Osteoblast (primary cell): ENCODE measurements at places on chromosomes 3 and 15.

DNA sequence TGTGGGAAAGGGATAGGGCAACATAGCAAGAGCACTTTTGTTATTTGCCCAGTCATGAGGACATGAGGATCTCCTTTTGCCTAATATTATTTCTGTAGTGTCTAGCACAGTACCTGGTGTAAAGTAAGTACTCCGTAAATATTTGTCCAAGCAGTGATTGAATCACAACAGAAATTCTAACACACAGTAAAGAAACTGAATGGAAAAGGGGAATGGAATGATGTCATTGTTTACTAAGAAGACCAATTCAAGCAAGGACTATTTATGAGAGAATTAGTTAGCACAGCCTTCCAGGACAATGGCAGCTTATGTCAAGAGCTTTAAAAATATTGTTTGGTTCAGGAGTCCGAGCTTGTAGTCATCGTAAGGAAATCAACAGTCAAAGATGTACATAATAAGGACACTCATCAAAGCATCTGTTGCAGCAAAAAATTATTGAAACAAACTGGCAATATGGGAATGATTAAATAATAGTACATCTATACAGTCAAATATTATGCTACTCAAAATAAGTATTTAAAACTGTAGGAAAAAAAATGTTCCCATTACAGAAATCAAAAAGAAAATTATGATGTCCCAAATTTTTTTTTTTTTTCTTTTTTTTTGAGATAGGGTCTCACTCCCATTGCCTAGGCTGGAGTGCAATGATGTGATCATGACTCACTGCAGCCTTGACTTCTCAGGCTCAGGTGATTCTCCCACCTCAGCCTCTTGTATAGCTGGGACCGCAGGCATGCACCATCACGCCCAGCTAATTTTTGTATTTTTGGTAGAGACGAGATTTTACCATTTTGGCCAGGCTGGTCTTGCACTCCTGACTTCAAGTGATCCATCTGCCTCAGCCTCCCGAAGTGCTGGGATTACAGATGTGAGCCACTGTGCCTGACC is 17.9 kb downstream of the CAPN7 start:
- no peaks in the 10 kb centered on the region for H3K4me1 ChIP-seq
- H3K36me3 ChIP-seq, result peaks cover 70% of the 10 kb centered on the region
- H3K27me3 ChIP-seq, result no peaks in the 10 kb centered on the region
- no peak overlapping the region for H3K4me3 ChIP-seq
- H3K27ac ChIP-seq, result no peak overlapping the region
- DNase-seq, result no peak

- no peak overlapping the region for H3K27ac ChIP-seq
- H3K27me3 ChIP-seq, result no peaks in the 10 kb centered on the region
- H3K4me1 ChIP-seq, result peaks cover 4% of the 10 kb centered on the region
- DNase-seq, result no peak
- H3K36me3 ChIP-seq, result no peaks in the 10 kb centered on the region
Observed at GRCh38 chr15:37041836-37042235, 58.5 kb downstream of the MEIS2 start.

GRCh38 chr15:96160800-96161199 is 169.7 kb upstream of the NR2F2 start:
- no peak overlapping the region for H3K27ac ChIP-seq
- H3K4me1 ChIP-seq, result no peaks in the 10 kb centered on the region
- DNase-seq, result no peak

DNA sequence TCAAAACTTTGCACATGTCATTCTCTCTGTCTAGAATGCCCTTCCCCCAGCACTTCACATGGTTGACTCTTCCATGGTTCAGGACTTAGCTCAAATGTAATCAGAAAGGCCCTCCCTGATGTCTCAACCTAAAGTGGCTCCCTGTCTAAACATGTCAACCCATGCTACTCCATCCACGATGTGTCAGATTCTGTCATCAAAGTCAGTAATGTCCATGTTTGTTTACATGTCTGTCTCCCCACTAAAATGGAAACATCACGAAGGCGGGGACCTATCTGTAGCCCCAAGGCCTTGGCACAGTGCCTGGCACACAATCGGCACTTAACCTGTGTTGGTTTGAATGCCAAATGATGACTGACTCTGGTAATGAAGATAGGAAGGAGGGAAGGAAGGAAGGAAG is 20.8 kb upstream of the SNTN start:
- no peak overlapping the region for H3K4me3 ChIP-seq
- no peaks in the 10 kb centered on the region for H3K4me1 ChIP-seq
- no peak for DNase-seq
- H3K27me3 ChIP-seq, result peaks cover 23% of the 10 kb centered on the region
- no peak overlapping the region for H3K27ac ChIP-seq
- no peaks in the 10 kb centered on the region for H3K36me3 ChIP-seq

- H3K36me3 ChIP-seq, result no peaks in the 10 kb centered on the region
- no peak for DNase-seq
- H3K27me3 ChIP-seq, result no peaks in the 10 kb centered on the region
- H3K4me1 ChIP-seq, result peaks cover 8% of the 10 kb centered on the region
Observed at GRCh38 chr3:115831864-115832263, 208.6 kb downstream of the GAP43 start.

DNA sequence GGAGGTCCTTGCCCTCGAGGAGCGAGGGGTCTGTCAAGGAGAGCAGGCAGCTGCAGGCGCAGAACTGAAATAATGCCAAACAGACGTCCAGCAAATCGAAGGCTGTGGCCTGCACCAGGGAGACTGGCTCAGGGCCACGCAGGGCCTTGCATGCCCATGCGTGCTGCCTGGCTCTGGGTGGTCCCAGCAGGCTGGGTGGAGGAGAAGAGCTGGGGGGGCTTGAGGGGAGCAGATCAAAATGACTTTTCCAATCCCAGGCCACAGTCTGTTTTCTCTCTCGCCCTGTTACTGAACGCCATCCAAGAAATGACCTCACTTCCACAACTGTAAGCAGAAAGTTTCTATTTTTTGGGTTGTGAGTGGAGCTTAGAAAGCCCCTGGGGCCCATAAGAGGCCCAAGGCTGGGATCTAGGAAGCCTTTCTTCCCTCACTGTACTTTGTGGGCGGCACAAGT is 96.9 kb upstream of the RPL32 start:
- H3K4me1 ChIP-seq, result peaks cover 28% of the 10 kb centered on the region
- no peak overlapping the region for H3K4me3 ChIP-seq
- H3K36me3 ChIP-seq, result peaks cover 17% of the 10 kb centered on the region

GRCh38 chr3:151305060-151305774 is 11.4 kb downstream of the GPR87 start:
- H3K27me3 ChIP-seq, result peaks cover under 1% of the 10 kb centered on the region
- no peaks in the 10 kb centered on the region for H3K36me3 ChIP-seq
- H3K4me3 ChIP-seq, result peak overlapping the region; percentile 18
- peak; percentile 92 for DNase-seq

DNA sequence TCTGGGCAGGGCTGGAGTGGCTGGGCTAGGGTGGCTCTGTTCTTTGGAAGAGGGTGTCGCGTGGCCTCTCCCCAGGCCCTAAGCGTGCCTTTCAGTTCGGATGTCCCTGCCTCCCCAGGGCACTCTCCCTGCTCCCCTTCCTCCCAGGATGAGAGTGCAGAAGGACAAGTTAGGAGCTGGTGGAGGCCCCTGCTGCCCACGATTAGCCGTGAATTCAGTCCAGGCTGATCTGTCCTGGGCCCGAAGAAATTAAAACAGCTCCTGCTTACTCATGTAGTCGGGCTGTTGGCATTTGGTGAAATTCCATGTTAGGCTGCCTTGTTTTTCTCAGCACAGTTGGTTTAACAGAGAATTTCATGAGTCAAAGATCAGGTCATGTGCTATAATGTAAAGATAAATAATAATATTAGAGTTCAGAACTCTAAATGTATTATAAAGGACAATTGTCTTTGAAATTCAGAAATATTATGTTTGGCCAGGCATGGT is 24.5 kb downstream of the NIPA1 start:
- DNase-seq, result peak; percentile 79
- no peak overlapping the region for H3K4me3 ChIP-seq
- H3K27ac ChIP-seq, result no peak overlapping the region
- no peaks in the 10 kb centered on the region for H3K27me3 ChIP-seq
- H3K36me3 ChIP-seq, result peaks cover 6% of the 10 kb centered on the region

GRCh38 chr3:182005219-182005618 is 293.5 kb downstream of the SOX2 start:
- H3K27me3 ChIP-seq, result no peaks in the 10 kb centered on the region
- H3K27ac ChIP-seq, result no peak overlapping the region
- H3K4me3 ChIP-seq, result no peak overlapping the region
- DNase-seq, result no peak
- no peaks in the 10 kb centered on the region for H3K4me1 ChIP-seq

DNA sequence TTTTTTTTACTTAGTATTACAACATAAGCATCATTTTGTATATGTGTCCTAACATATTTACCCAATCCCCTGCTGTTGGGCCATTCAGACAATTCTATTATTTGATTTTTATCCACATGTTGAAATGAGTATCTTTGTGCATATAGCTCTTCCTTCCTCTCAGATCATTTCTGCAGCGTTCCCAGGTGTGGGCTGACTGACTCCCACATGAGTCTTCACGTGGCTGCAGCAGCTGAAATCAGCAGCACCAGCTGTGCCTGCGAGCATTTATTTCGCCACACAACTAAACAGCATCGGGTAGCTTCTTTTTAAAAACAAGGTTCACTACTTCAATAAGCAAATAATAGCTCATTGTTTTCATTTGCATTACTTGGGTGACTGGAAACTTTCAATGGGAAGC is 44.5 kb upstream of the PDE8A start:
- no peak for DNase-seq
- no peak overlapping the region for H3K27ac ChIP-seq
- H3K36me3 ChIP-seq, result no peaks in the 10 kb centered on the region
- no peak overlapping the region for H3K4me3 ChIP-seq
- H3K27me3 ChIP-seq, result no peaks in the 10 kb centered on the region

- H3K27me3 ChIP-seq, result no peaks in the 10 kb centered on the region
- no peak overlapping the region for H3K27ac ChIP-seq
- no peak for DNase-seq
- H3K36me3 ChIP-seq, result peaks cover 8% of the 10 kb centered on the region
Observed at GRCh38 chr15:41797201-41797944, 23.1 kb downstream of the MAPKBP1 start.

- H3K4me1 ChIP-seq, result peaks cover 4% of the 10 kb centered on the region
- no peak overlapping the region for H3K27ac ChIP-seq
- H3K36me3 ChIP-seq, result no peaks in the 10 kb centered on the region
- peaks cover 33% of the 10 kb centered on the region for H3K27me3 ChIP-seq
- H3K4me3 ChIP-seq, result no peak overlapping the region
- no peak for DNase-seq
Observed at GRCh38 chr3:46383951-46384330, 13.2 kb downstream of the CCR5 start.

DNA sequence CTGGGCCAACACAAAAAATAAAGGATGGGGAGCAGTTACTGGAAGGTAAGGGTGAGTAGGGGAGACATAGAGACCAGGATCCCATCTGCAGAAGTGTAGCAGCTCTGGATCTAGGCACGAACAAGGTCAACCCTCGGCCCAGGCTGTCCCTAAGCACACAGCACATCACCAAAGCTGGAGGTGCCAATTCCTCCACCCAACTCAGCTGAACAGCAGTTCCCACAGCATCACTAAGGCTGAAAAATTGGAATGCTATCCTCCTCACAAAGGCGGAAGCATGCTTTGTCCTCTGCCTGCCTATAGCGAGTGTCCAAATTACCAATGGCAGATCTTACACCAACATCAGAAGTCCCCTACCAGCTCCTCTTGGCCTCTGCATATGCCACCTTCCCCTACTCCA is 33.9 kb downstream of the OSBPL10 start:
- no peak overlapping the region for H3K4me3 ChIP-seq
- no peaks in the 10 kb centered on the region for H3K36me3 ChIP-seq
- no peak overlapping the region for H3K27ac ChIP-seq
- DNase-seq, result no peak

- H3K27ac ChIP-seq, result no peak overlapping the region
- H3K27me3 ChIP-seq, result no peaks in the 10 kb centered on the region
- no peak overlapping the region for H3K4me3 ChIP-seq
Observed at GRCh38 chr3:65779390-65779789, 259.3 kb downstream of the MAGI1 start.

- no peaks in the 10 kb centered on the region for H3K27me3 ChIP-seq
- peak overlapping the region; percentile 69 for H3K27ac ChIP-seq
- peak; percentile 86 for DNase-seq
- H3K4me1 ChIP-seq, result peaks cover 14% of the 10 kb centered on the region
Observed at GRCh38 chr3:169085827-169086226, 577.7 kb downstream of the MECOM start.

DNA sequence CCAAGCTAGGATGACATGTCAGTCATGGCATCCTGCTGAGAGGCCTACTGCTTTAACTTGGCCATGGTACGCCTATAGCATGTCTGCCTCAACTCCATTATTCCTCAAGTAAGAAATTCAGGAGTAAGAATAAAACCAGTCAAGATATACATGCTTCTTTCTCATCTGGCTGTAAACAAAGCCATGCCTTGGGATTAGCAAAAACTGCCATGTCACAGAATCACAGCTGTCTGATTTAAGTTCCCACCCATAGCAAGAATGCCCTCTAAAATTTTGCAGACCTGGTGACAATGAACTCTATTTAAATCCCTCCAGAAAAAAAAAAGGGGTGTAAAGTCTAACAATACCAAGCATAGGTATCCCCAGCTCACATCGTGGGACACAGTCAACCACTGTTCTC is 55.6 kb upstream of the ACAN start:
- H3K27me3 ChIP-seq, result no peaks in the 10 kb centered on the region
- peak overlapping the region; percentile 53 for H3K27ac ChIP-seq
- H3K4me1 ChIP-seq, result peaks cover 39% of the 10 kb centered on the region
- no peaks in the 10 kb centered on the region for H3K36me3 ChIP-seq

- H3K4me1 ChIP-seq, result no peaks in the 10 kb centered on the region
- no peaks in the 10 kb centered on the region for H3K27me3 ChIP-seq
- no peak overlapping the region for H3K4me3 ChIP-seq
- DNase-seq, result no peak
- H3K36me3 ChIP-seq, result no peaks in the 10 kb centered on the region
Observed at GRCh38 chr3:134883697-134884385, 88.8 kb downstream of the EPHB1 start.

GRCh38 chr15:44144184-44144583 is 50.9 kb downstream of the FRMD5 start:
- H3K27ac ChIP-seq, result no peak overlapping the region
- H3K4me1 ChIP-seq, result no peaks in the 10 kb centered on the region
- H3K36me3 ChIP-seq, result no peaks in the 10 kb centered on the region
- DNase-seq, result no peak
- no peak overlapping the region for H3K4me3 ChIP-seq

DNA sequence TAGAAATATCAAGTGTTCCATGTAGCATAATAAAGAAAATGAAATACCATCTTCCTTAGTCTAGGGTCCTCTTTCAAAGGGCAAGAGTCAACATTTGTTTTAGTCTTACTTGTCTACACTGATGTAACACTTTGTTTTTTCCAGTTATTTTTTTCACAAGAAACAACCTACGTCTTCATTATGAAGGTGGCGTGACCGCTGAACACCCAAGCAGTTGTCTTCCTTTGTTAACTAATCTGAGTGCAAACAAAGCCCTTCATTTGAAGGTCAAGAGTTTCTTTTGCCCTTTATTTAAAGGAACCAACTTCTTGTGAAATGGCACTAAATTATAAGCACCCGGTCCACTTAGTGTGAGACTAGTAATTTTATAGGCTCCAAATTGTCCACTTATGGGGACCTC is 73.2 kb downstream of the CD47 start:
- H3K36me3 ChIP-seq, result no peaks in the 10 kb centered on the region
- H3K4me3 ChIP-seq, result no peak overlapping the region
- no peaks in the 10 kb centered on the region for H3K4me1 ChIP-seq

GRCh38 chr15:57367556-57367955 is 8.7 kb upstream of the CGNL1 start:
- no peaks in the 10 kb centered on the region for H3K27me3 ChIP-seq
- no peak for DNase-seq
- H3K27ac ChIP-seq, result no peak overlapping the region
- H3K4me3 ChIP-seq, result no peak overlapping the region
- no peaks in the 10 kb centered on the region for H3K4me1 ChIP-seq

- no peaks in the 10 kb centered on the region for H3K4me1 ChIP-seq
- no peak overlapping the region for H3K4me3 ChIP-seq
- H3K27me3 ChIP-seq, result no peaks in the 10 kb centered on the region
Observed at GRCh38 chr15:59950603-59951388, 53.3 kb upstream of the FOXB1 start.
